ENCODE measurements at places on chromosomes 7 and 10.
A peak's percentile ranks its signal among the peaks of the same experiment; 100 is the strongest.

GRCh38 chr7:27088002-27088922 is 7.5 kb downstream of the HOXA1 start:
- no peak for DNase-seq

DNA sequence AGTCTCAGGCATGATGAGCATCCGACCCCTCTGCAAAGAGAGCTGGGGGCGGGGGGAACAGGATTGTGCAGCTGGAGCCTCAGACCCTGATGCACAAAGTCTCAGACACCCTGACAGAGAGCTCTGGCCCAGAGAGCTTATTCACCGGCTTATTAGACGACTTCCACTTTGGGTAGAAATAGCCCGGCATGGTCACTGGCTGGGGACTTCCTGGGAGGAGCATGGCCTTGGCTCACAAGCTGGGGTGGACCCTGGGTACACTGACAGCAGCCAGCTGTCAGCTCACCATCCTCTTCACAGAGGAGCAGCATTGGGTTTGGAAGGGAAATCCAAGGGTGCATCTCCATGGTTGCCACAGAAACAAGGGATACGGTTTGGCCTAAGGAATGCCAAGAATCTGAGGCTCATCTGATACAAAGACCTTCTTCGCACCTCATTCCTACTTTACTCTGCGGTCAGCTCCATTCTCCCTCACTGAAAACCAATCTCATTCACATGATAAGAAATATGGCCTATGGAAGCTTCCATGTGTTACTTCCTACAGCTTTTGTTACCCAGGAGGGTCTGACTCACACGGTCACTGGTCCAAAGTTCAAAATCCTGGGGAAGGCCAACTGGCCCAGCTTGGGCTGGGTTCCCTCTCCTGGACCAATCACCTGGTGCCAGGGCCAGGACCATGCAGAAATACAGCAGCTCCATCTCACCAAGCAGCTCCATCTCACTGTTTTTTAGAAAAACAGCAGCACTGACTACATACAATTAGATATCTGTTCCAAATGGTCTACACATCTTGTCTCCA is 25.1 kb downstream of the ZNF467 start:
- no peak for DNase-seq

DNA sequence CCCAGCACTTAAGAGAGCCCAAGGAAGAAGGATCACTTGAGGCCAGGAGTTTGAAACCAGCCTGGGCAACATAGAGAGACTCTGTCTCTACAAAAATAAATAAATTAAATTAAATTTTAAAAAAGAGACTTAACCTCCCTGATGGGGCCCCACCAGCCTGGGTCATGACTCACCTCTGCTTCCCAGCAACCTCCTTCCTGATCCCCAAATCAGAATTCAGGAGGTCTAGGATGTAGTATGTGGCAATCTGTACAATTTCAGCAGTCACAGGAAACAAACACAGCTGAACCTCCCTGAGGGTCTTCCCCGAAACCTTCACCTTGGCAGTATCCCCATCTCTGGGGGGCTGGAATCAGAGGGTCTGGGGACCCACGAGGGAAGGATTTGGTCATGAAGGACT is 9.7 kb upstream of the PPP1R35 start:
- DNase-seq, result no peak

GRCh38 chr10:1660386-1660785 is 76.9 kb downstream of the ADARB2 start:
- no peak for DNase-seq

- no peak for DNase-seq
These were observed 212.2 kb downstream of the CHRM2 start for GRCh38 chr7:137080516-137081203.

GRCh38 chr7:43906331-43907010 is at the start of gene URGCP:
TSS of gene URGCP (minus strand) at chr7:43906596. CDS start at chr7:43906575, 21 bp downstream.
- DNase-seq, result peak; percentile 79

DNA sequence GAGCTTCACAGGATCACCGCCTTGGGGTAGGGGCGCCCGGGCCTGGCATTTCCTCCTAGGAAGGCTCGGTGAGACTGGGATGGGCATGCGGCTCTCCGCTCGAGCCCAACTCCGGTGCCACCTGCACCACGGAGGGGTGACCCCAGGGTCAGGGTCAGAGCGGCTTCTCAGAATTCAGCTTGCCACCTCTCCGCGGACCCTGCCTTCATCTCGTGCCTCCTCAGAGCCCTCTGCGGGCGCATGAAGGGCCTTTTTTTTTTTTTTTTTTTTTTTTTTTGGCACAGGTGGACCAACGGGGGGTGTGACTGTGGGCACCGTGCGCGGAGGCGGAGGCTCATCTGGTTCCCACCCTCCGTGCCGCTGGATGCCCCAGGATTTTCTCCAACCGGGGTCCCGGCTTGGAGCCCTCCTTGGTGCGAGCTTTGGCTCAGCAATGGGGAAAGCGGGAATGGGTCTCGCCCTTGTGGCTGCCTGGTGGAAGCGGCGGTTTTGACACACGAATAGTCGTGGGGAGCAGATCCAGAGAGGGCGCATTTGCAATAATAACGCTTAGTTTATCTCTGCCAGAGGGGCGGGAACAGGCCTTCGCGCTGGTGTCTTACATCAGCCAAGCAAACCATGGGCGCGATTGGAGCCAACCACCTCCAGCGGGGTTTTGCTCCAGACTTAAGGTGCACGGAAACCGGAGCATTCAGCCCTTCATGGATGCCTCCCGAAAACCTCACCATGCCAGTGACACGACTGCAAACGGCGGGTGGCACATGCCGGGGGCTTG is 5.0 kb upstream of the TNRC18 start:
- no peak for DNase-seq

- no peak for DNase-seq
These were observed 25.2 kb upstream of the BAMBI start for GRCh38 chr10:28652106-28652505.

DNA sequence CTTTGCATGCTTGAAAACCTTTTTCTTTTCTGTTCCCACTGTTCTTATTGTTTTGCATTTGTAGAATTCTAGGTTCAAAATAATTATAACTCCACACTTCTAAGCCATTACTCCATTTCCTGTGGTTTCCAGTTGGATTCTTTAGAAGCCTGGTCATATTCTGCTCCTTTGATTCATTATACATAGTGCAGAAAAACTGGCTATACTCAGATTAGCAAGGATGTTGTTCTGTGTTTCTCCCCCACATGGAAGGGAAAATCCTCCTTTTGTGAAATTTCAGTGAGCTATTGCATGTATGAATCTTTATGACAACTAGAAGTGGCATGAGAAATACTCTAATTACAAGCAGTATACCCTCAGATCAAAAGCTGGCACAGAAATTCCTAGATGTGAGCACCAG is 79.5 kb downstream of the SLC13A1 start:
- no peak for DNase-seq

GRCh38 chr7:135075716-135076115 is 72.2 kb upstream of the TMEM140 start:
- no peak for DNase-seq

- DNase-seq, result no peak
These were observed 18.9 kb downstream of the TWIST1 start for GRCh38 chr7:19098510-19098909.

DNA sequence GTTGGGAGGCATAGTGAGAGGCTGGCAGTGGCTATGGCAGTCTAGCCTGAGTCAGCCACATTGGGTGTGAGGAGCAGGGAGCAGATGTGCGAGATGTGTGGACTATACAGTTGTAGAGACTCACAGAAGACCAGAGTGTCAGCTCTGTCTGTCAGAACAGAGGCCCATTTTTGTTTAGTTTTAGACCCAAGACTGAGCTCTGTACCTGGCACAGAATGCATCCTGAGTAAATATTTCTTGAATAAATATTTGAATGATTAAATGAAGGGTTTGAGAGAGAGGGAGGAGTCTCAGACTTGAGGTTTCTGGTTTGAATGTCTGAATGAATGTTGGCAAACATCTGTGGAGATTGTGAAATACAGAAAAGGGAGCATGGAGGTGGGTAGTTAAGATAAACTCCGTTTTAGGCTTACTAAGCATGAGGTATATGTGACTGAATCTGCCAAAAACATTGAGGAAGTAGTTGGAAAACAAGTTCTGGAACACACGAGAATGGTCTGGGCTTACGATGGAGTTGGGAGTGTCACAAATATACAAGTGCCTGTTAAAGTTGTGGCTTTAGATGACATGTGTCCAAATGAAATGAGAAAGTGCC is 3.6 kb downstream of the SEC23IP start:
- DNase-seq, result no peak

DNA sequence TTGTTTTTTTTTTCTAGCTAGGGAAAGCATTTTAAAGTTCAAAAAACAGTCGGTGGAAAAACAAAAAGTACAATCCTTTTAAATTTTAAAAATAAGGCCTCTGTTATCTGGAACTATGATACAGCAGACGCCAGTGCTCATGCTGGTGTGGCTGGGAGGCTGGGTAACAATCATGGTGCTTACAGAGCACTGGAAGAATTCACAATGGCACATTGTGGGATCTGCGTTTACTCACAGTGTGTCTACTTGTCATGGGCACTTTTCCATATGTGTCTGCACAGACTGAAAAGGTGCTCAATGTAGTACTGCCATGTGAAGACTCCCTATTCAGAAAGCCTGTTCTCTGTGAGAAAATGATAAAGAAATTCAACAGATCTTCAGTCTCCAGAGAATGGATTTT is 278.2 kb upstream of the IMMP2L start:
- no peak for DNase-seq

DNA sequence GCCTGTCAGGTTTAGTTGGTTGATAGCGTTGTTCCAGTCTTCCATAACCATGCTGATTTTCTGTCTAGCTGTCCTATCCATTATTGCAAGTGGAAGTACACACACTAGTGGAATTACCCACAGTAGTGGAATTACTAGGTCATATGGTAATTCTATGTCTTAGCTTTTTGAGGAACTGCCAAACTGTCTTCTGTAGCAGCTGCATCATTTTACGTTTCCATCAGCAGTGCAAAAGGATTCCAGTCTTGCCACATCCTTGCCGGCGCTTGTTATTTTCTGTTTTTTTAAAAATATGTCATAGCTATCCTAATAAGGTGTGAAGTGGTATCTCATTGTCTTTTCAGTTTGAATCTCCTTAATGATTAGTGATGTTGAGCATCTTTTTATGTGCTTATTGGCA is 17.2 kb upstream of the RHBDD2 start:
- no peak for DNase-seq

Data from germinal center (tissue), 1 donor.